ENCODE measurements at places on chromosomes 3 and 15.

GRCh38 chr15:35723120-35723847, 177.3 kb upstream of the DPH6 start:
- no peak for DNase-seq

- no peak for DNase-seq
Measured at GRCh38 chr15:66025972-66026371, 156.7 kb downstream of the RAB11A start.

DNA sequence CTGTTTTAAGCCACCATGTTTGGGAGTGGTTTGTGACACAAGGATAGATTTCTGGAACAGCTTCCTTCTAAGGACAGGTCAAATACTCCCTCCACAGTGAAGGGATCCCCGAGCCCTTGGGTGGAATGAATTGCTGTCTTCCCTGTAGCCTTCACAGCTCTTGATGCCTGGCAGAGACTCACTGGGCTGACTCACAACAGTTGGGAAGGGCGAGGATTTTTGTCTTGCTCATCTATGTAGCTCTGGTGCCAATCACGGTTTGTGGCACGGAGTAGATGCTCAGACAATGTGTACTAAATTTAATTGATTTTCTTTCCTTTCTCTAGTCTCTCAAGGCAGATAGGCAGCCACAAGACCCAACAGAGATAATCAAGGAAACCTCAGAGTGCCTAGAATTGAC, 27.0 kb downstream of the CRYGS start:
- DNase-seq = no peak

DNA sequence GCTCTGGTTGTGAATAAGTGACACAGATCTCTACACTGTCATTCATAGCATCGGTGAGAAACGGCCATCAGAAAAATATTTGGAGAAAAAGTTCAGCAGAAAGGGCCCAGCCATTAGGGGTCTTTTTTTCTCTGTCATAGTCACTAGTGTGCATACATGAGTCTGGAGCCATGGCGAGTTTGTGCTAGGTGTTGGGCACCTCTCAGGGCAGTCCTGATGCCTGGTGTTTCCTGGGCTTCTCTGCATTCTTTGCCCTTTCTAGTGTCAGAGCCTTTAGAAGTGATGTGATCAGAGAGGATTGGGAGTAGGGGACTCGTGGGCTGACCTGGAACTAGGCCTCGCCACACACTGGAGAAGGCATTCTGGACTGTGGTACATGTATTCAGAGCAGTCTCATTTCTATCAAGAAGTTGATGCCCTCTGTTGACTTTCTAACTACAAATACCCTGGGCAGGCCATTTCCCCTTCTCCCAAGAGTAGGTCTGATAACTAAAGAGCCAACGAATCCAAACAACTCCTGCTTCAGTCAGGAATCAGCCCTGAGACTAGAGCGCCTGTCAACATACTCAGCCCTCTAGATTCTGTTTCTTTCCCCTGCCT, 1.6 kb downstream of the KY start:
- no peak for DNase-seq

All from NB4 (cell line).